ENCODE measurements at places on chromosomes 1 and 21.

DNA sequence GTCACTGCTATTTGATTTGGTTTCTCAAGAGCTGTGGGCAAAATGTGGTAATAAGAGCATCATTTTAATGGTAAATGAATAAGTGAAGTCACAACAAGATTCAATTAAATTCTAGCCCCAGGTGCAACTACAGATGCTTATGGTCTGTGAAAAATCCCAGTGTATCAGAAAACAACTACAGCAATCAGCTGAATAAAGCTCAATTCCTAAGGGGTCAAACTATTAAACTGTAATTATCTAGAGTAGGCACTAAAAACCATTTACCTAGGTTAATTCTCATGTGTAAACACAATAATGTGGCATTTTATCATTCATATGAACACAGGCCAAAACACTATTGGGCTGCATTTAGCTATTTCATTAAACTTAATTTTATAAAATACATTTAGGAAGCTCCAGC, 9.6 kb downstream of the TARBP1 start:
- no peak for DNase-seq

GRCh38 chr1:6625584-6626149, 999 bp downstream of the THAP3 start:
- no peak for DNase-seq

GRCh38 chr1:75487399-75487798, 123.5 kb downstream of the SLC44A5 start:
- DNase-seq, result no peak

GRCh38 chr1:101005183-101005582, 20.4 kb downstream of the DPH5 start:
- DNase-seq, result no peak

DNA sequence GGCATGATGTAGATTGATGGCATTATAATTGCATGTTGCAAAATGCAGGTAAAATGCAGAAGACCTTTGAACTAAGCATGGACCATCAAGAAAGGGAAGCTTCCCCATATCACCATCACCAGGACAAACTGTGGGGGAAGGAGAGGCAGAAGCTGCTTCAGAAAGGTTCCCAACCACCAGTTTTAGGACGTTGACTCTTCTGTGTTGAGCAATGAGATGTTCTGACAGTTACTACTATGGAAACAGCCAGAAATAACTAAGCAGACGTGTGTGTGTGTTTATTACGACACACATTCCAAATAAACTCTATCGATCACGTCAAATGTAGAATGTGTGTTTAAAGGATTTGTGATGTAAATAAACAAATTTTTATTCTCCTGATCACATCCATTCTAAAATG, 110.2 kb upstream of the PLD5 start:
- DNase-seq, result no peak

GRCh38 chr1:158357441-158357840, 3.7 kb downstream of the CD1E start:
- no peak for DNase-seq

DNA sequence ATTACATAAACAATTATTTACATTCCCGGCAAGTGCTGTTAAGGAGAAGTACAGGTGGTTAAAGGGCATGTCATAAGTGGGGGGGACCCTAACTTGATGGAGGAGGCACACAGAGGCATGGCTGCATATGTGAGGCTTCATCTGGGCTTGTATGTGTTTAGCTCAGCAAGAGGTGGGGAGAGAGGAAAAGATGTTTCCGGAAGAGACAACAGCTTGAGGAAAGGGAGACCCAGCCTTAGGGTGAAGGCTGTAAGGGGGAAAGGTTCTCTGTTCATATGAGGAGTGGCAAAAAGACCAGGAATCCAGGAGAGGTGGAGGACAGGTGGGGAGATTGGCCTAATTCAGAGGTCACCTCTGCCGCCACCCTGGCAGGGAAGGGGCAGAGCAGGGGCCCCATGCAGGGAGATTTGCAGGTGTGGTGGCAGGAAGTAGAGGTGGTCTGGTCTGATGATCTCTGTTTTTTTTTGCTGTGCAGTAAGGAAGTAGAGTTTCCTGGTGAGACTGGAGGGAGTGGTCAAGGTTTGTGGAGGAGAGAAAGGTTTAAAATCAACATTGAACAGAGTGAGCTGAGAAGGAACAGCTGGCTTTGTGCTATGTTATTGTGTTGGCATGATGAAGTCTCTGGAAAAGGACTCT, 9.0 kb downstream of the TRAF5 start:
- DNase-seq, result no peak

- DNase-seq, result no peak
Measured at GRCh38 chr1:66140072-66140471, 347.4 kb downstream of the PDE4B start.

DNA sequence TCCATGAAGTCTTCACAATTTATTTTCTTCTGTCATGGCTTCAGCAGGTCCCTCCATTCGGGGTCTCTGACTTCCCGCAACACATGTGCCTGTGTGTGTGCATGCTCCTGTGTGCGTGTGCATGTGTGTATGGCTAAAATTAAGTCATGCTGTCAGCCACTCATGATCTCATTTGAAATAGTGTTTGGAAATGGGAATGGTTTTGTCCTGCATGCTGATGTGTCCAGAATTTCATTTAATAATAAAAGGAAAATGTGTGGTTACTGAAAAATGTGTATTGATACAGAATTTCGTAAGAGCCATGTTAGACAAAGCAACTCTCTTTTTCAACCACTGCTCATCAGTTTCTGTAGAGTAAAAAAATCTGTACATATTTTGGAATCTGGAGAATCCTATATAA, 123.8 kb upstream of the PRDX6 start:
- no peak for DNase-seq
